ENCODE measurements at places on chromosomes 7 and 10.

DNA sequence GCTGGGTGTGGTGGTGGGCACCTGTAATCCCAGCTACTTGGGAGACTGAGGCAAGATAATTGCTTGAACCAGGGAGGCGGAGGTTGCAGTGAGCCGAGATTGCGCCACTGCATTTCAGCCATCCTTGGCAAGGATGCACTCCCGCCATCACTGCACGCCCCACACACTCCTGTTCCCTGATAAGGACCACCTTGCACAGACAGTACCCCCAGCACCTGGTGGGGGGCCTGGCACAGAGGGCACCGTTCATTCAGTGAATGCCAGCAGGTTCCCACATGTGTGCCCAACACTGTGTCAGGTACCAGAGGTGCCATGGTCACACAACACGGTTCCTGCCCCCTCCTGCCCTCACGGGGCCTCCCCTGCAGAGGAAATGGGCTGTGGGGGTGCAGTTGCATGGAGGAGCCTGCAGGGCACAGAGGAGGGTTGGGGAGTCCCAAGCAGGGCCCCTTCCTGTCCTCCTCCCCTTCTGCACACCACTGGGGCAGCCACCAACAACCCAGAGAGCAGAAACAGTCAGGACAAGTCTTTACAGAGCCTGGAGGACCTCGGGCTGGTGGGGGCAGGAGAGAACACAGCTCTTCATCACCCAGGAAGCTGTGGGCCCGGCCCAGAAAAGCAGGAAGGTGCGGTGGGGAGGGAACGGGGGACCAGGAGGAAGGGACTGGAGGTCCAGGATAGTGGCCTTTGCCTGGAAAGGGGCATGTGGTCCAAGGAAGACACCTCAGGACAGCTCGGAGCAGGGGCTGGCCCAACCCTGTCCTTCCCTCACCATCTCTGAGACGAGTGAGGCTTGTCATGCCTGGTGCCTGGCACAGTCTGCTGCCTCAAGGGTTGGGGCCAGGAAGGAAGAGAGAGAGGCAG is 7.1 kb downstream of the CRYGN start:
- DNase-seq: no peak

DNA sequence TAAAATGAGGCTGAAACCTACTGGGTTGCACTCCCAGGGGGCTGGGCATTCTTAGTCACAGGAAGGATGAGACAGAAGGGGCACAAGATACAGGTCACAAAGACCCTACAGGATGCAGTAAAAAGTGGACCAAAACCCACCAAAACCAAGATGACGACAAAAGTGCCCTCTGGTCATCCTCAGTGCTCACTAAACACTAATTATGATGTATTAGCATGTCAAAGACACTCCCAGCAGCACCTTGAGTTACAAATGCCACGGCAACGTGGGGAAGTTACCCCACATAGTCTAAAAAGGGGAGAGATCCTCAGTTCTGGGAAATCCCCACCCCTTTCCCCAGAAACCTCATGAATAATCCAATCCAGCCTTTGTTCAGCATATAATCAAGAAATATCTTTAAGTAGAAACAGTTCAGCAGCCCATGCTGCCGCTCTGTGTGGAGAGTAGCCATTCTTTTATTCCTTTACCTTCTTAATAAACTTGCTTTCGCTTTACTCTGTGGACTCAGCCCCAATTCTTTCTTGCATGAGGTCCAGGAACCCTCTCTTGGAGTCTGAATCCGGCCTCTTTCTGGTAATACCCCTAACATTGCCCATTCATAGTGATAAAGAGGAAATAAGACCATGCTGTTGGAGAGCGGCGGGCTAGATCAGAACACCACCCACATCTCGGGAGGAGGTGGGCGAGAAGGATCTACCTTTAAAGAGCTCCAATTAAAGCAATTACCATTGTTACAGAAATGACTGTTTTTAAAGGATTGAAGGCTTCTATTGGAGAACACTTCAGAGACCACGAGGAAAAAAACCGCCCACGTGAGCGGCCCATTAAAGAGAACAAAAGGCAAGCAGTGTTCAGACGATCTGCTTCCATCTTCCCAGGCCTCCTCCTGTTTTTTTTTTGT is 170.9 kb downstream of the USP6NL start:
- no peak for DNase-seq

GRCh38 chr7:135330088-135330487 is 96.5 kb downstream of the STRA8 start:
- no peak for DNase-seq

DNA sequence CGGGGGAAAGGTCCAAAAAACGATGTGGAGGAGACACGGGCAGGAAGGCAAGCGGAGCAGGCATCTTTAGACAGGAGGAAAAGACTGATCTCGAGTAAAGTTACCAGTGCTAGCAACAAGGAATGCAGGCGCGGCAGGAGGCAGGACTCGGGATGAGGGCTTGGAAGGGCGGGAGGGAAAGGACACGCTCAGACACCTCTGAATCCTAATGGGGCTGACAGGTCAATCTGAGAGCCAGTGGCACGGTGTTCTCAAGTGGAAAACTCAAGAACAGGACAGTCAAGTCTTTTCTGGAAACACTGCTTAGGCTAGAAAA is 155.3 kb upstream of the COBL start:
- DNase-seq: no peak

DNA sequence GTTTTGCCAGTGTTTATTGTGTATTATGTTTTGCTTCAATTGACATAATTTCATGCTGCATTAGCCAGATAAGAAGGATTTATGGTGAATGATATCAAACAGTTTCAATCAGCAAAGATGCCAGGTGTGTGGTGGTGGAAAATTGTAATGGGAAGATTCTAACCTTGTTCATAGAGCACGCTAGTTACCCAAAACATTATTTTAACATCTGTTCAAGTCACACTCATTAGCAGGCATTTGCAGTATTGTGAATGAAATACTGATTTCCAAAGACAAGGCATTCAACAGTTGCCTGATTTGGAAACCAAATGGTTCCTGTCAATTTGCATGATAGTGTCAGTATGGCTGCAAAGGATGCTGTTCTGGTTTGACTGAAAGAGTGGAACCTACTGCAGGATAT is 129.7 kb downstream of the EPC1 start:
- DNase-seq: no peak

DNA sequence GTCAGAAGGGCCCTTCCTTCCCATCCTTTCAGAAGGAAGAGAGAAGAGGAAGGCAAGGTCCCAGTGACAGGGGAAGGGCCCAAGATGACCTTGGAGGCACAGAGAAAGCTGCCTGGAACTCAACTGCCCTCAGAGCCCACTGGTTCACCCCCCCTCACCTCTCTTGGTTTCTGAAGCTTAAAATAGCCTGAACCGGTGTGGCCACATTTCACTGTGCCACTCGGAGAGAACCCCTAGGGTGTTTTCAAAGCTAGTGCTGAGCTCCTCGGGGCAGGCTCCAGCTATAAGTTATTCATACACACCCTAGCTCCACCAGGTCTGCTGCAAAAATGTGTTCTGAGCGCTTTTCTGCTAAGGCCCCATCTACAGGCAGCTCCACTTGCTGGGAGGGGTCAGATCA is 60.9 kb upstream of the ADRB1 start:
- DNase-seq: no peak

DNA sequence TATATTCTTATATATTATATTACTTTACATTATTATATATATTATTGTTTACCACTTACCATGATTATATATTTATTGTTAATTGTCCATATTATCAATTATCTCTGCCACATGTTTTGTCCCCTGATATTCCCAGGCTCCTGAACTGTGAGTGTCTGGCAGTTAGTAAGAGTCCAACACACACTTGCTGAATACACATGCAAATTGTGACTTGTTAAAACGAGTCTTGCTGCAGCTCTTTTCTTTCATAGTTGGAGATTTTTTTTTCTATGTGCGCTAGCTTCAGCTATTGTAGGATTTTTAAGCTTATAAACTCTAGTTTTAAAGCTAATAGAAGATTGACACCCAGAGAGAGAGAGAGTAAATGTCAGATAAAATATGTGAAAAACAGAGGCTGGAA is 207.8 kb upstream of the FAM3C start:
- DNase-seq: no peak

GRCh38 chr10:132374176-132374575 is 22.8 kb upstream of the PWWP2B start:
- DNase-seq: no peak

- no peak for DNase-seq
Measured at GRCh38 chr7:95861041-95861440, 88.7 kb downstream of the DYNC1I1 start.

GRCh38 chr7:116252249-116252648 is 41.9 kb downstream of the TES start:
- no peak for DNase-seq

GRCh38 chr7:66886152-66886551 is 34.9 kb upstream of the TMEM248 start:
- no peak for DNase-seq

GRCh38 chr7:142793156-142793555 is 22.4 kb downstream of the PRSS2 start:
- DNase-seq: no peak

DNA sequence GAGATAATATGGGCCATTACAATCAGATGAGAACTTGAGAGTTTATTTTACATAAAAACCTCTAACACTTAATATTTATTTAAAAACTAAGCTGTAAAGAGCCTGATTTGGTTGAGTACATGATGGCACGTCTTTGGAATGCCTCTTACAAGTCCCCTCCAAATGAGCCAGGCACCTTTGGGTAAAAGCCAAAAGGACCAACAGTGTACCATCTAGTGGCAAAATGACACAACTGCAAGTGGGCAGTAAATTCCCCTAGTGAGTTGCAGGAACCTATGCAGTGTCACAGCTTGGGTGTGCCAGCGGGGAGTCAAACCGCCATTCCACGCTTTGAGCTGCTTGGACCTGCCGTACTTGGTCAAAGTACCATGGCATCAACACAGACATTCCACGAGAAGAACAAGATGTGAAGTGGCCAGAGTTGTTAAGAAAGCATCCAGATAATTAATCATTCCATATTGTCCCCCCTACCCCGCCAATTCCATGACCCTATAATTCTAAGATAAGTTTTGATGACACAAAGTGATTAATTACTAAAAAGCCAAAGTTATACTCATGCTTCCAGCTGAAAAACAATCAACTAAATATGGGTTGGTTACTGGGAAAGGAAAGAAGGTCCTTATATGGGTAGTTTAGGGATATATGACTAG is 115.2 kb downstream of the SORBS1 start:
- DNase-seq: peak; percentile 47
